Activated gamma-delta T cell treated with anti-CD3 and anti-CD28 coated beads, Interleukin-2, amount 50 U/mL, for 16 hours (primary cell): ENCODE measurements at places on chromosomes 16 and 17.

DNA sequence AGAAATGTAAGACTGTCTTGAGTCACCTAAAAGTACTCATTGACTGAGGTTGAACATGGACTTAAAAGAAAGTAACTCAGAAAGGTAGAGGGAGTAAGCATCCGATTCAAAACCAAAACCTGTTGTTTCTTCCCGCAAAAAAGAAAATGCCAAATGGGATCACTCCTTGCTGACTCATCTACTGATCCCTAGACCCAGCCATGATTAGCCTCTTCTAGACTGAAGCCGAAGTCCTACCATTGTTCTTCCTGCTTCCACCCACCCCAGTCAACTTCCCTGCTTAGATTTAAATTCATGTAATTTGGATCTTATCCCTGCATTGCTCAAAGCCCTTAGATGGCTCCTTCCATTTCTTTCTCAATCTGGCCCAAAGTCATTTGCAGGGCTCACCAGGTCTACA, 760.5 kb upstream of the SOX9 start:
- no peak for DNase-seq

GRCh38 chr17:31535581-31535981, 144.1 kb downstream of the RAB11FIP4 start:
- DNase-seq: no peak

DNA sequence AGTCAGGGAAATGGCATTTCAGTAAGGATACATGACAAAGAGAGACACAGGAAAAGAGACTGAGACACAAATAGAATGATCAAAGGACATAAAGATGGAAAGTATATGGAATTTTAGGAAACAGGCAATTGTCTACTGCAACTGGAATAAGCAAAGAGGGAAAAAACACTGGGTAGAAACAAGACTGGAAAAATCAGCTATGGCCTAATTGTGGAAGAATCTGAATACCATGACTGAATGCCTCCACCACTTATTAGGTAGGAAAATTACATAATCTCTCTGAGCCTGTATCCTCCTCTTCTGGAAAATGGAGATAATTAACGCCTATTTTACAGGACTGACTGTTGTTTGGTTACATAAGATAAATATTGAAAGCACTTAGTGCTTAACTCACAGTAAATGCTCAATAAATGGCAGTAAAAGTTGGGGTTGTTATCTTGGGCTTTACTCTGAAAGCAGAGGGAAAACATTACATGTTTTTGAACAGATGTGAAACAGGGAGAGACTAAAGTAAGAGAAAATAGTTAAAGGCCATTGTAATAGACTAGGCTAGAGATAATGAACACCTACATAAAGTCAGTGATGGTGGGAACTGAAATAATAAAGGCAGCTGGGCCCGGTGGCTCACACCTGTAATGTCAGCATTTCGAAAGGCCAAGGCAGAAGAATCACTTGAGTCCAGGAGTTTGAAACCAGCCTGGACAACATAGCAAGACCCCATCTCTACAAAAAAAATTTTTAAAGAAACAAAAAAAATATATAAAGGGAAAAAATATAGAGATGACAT, 63.5 kb upstream of the C17orf78 start:
- no peak for DNase-seq

- DNase-seq: no peak
Measured at GRCh38 chr16:84528322-84528721, 23.9 kb upstream of the MEAK7 start.

- no peak for DNase-seq
Measured at GRCh38 chr16:53829186-53829747, 125.3 kb downstream of the FTO start.

- no peak for DNase-seq
Measured at GRCh38 chr17:78384479-78385175, 6.2 kb downstream of the PGS1 start.

- DNase-seq: no peak
Measured at GRCh38 chr16:66039793-66040192, 326.7 kb upstream of the CDH5 start.

DNA sequence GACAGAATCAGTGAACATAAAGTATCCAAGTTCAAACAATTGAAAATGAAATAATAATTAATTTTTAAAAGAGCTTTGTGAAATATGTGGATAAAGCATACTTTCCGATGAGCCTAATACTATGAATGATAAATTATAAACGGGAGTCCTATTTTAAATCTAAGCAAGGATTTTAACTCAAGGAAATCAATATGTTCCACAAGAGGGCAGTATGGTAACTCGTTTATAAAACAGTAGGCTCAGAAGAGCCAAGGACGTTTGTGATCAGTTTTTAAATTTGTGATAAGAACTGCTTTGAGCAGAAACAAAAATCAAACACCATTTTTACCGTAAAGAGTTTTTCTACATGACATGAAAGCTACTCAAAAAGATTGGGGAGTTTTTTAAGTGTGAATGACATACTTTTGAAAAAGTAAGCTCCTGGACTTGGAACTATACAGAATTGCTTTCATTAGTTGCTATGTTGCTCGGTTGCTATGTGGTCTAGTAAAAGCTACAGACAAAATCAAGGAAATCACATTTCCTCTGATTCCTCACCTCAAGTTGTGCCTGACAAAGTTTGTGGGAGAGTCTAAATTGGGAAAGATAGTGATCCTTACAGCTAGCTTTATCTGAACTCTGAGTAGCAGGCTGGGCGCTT, 11.8 kb upstream of the TEKT1 start:
- no peak for DNase-seq

GRCh38 chr17:15377616-15378015, 36.2 kb upstream of the TEKT3 start:
- DNase-seq: no peak

DNA sequence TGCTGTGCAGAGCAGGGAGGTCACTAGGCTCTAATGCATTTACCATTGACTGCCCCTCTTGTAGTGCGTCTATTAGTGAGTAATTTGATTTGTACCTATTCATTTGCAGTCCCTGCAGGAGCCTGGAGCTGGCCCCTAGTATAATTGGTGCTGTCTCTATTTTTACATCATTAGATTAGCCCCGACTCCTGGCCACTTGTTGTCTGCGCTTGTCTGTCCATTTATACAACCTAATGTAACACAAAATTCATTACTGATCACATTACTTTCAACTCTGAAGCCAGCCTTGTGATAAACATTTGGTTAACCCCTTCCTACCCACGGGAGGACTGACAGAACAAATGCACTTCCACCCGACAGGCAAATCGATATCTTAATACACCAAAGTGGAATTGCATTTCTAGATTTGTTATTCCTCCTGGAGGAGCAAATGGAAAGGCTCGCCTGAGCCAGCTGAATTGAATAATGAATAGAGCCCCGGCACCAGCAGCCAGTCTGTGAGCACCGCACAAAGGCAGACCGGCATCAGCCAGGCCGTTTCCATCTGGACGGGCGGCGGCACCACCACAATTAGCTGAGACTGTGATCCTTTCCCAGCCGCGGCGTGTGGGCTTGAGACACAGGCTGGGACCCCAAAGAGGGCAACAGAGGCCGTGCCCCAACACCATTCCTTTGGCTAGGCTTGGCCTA, 18.7 kb upstream of the TBX2 start:
- no peak for DNase-seq

DNA sequence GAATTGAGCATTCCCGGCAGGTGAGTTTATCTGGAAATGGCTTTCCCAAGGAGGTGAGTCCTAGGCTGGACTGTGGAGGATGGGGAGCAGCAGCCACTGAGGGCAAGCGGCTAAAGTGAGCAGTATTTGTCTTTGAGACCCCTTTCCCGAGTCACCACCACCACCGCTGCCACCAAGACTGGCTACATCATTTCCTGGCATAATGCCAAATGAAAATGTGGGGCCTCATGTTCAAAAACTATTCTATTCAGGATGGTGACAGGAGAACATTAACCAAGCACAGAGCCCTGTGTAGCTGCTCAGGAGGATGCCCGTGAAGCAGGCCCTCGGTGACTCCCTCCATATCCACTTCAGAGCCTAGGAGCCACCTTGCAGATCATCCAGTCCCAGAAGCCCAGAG, 46.0 kb downstream of the NOG start:
- DNase-seq: no peak

- DNase-seq: peak; percentile 65
Measured at GRCh38 chr16:23510164-23510914, at the start of gene GGA2. GGA2 (minus strand) TSS chr16:23510494; CDS start chr16:23510411, 83 bp downstream.
